Glutamatergic neuron (in vitro differentiated cells): ENCODE measurements at places on chromosomes 6 and 20. TPM values are rescaled to one million over a fixed set of nuclear protein-coding genes. Genes with fewer than 3 reads are reported as not detected.

- no peak for DNase-seq
Measured at GRCh38 chr6:1704711-1705110, 95.0 kb downstream of the FOXC1 start.

The DDO gene
- total RNA-seq, result not detected

DNA sequence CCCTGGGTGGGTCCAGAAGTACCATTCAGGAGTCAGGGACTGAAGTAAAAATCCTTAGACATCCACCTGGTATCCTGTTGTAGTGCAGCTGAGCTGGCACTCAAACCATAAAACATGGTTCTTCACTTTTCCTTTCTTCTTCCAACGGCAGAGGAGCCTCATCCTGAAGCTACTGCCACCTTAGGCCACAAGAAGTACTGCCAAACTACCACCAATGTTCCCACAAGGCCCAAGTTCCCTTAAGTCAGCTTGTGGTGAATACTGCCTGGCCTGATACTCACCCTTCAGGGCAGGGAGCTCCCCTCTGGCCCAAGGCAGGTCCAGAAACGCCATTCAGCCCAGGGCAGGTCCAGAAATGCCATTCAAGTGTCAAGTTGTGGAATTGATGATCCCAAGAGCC, 1053.4 kb upstream of the CITED2 start:
- DNase-seq, result no peak

DNA sequence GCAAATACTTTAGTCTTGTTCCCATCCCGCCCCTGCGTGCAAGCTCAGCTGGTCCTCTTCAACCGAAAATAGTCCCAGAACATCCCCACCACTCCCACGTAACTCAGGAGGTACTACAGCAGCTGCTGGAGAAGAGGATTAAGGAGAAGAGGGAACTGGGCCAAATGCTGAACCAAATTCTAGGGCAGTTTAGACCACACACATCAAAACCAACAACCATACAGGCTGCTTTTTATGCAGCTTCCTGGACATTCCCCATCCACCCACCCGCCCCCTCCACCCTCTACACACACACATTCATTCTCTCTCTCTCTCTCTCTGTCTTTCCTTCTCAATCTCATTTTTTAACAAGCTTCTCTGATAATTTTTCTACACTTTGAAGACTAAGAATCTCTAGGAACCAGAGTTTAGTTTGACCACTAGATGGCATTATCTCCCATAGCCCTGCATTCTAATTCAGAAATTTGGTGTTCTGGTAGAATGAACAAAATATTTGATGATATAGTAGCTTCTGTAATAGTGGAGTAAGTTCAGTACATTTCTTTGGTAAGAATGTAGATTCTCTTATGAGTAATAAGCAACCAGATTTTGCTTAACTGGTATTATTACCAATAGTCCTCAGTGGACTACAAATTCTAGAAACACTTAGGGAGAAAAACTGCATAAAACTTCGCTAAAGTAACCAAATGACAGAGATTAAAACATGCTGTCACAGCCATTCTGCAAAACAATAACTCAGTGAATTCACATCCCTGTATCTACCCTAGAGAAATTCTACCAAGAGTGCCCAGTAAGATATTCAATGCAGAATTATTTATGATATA, 52.1 kb upstream of the BEND6 start:
- no peak for DNase-seq

The RFX6 gene
- not detected for total RNA-seq

The SLC32A1 gene
- 0.59 TPM for total RNA-seq

The NECAB3 gene
- total RNA-seq, result 146 TPM

DNA sequence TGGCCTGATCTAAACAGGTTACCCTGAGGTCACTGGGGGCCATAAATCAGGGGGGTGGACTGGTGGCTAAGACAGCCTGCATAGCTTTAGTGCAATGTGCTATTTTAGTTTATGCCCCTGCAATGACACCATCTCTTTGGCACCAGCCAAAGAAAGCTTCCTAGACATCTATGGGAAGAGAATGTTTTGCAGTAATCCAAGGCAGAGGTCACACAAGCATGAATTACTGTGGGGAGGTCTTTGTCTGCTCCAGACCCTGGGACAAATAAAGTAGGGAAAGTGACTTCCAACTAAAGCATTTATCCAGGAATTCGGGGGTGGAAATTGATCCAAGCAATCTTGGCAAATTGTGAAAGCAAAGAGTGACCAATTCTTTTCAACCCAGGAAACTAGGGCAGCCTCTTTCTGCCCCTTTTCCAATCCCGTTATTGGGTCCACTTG, 5.3 kb downstream of the RIPOR2 start:
- DNase-seq, result no peak

DNA sequence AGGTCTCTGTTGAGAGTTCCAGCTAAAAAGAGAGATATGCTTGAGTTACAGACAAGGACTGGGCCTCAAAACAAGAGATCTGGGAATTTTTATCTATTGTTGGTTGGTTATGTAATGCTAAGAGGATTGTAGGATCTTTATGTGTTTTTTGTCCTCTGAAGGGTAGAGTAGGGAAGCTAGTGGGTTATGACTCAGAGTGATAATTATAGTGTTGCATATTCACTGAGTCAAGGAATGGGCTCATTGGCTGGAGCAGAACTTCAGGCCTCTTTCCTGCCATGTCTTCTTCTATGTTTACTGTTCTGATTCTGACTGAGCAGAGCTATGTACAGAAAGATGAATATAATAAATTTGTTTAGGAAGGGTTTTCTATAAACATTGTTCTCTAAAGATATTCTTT, 66.1 kb upstream of the NOX3 start:
- DNase-seq, result no peak
